ENCODE measurements at places on chromosomes 7 and 10. TPM values are rescaled to one million over a fixed set of nuclear protein-coding genes. Genes with fewer than 3 reads are reported as not detected.
A peak's percentile ranks its signal among the peaks of the same experiment; 100 is the strongest.

C10orf105 gene
- total RNA-seq, result 0.33 TPM

PNLIPRP3 gene
- total RNA-seq, result not detected

DNA sequence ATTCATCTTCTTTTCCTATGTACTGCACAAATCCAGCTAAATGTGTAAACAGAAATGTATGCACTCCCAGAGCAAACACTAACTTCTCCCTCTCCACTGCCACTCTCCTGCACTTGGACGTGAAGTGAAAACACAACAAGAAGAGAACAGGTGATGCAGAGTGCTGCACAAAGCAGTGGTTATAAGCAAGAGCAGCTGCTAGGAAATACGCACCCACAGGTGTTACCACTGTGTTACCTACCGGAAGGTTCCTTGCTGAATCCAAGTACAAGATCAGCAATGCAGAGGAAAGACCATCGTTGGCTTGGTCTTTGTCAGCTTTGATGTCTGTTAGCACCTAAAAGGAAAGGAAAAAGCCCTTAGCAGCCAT, 54.6 kb upstream of the NCAPG2 start:
- no peak for DNase-seq

- peak; percentile 68 for DNase-seq
Measured at GRCh38 chr7:149147752-149148653, 750 bp downstream of the ZNF398 start.

- DNase-seq, result peak; percentile 21
Measured at GRCh38 chr10:13453896-13454295, 74.9 kb downstream of the BEND7 start.

DNA sequence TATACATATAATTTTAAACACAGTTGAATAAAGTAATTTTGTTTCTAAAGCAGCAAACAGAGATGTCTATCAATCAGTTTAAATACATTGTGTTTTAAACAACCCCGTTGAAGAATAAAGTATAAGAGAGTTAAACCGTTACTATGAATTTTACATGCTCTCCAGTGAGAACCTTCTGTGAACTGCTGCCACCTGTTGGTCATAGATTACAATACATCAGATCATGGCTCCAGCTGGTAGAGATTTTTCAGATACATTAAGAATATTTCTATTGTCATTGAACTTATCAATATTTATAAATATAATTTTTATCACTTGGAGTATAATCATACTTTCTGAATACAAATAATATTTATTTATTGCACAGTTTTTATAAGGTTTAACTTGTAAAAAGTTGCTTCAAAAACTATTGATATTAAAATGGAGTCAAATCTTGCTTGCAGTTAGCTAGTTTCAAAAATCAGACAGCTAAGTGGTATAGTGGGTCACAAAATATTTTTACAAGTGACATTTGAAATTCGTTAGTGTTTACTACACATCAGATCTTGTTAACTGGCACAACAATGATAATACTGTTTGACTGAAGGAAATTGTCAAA, 561.2 kb upstream of the PHF14 start:
- no peak for DNase-seq

GRCh38 chr10:21831986-21832820, 171.3 kb downstream of the DNAJC1 start:
- no peak for DNase-seq

- no peak for DNase-seq
Measured at GRCh38 chr7:155371884-155372781, 74.5 kb downstream of the INSIG1 start.

DNA sequence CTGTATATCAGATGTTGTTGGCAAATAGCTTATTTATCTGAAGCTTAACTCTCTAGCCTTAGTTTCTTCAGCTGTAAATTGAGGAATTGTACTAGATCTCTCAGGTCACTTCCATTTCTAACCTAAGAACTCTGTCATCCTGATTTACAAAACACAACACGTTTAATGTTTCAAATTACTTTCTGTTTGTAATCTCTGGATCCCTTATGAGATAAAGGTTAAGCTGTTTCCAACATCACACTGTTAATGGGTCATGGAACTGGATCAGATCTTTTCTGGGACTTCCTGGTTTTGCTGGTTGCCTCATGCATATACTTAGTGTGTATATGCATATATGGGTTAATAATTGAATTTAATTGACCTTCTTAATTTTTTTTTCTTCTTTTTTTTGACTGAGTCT, 9.9 kb downstream of the SAMD8 start:
- no peak for DNase-seq

DNA sequence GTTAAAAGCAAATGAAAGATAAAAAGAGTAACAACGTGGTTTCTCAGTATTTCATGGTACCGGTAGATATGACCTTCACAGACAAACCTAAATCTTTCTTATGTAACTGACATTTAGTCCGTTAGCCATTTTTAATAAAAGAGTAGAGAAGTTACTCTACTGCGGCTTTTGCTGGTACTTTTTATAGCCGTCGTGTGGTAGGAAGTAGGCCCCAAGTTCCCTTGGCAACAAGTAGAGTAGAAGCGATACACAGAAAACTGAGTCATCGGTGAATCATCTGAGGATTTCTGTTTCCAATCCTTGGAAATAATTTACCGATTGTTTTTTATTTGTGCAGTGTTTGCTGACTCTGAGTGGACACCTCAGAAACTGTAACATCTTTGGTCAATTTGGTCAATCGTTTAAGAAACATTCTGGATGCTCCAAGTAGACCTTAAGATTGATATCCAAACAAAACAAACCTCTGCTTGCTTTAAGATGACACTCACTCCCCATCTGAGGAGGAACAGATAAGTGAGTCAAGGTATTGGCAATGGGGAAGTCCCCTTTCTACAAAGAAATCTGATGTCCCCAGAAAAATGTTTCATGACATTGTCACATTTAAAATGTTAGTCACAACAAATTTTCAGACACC, 63.9 kb upstream of the AHR start:
- DNase-seq, result peak; percentile 76

- no peak for DNase-seq
Measured at GRCh38 chr7:32500922-32501341, 5.6 kb downstream of the AVL9 start.

- DNase-seq, result no peak
Measured at GRCh38 chr10:64365663-64366062, 844.5 kb downstream of the REEP3 start.

GRCh38 chr7:16479591-16479990, 14.1 kb upstream of the SOSTDC1 start:
- DNase-seq, result no peak

GRCh38 chr7:122577449-122578003, 121.4 kb downstream of the RNF133 start:
- no peak for DNase-seq

DNA sequence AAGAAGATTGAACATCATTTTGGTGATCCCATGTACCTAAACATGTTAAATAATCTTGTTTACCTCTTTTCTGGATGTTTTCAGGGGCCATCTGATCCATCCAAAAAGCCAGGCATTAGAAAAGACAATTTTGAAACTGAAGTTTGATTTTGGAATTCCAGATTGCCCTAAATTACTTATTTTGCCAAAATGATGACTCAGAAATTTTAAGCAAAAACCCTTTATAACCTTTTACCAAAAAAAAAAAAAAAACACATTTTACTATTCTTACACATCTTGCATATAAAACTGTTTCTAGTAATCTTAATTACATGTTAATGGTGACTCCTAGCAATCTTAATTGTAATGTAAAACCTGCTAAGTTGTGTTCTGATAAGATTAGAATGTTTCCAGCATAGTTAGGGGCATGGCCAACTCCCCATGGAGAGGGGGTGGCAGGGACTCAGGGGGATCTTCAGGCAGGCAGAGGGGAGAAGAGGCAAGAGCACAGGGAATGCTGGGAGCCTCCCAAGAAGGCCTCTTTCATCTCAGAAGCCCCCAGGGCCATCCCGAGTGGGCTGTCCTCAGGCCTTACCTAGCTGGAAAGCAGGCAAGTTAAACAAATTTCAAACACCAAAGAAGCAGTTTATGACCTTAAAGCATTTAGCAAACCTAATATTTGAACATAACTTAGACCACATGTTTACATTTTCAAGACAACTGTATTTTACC, 25.8 kb upstream of the AKR1C3 start:
- DNase-seq, result no peak

- no peak for DNase-seq
Measured at GRCh38 chr10:61822781-61823230, 78.7 kb upstream of the ARID5B start.

GRCh38 chr7:79855172-79855571, 279.5 kb upstream of the GNAI1 start:
- DNase-seq, result no peak

- DNase-seq, result no peak
Measured at GRCh38 chr7:113652501-113652900, 266.3 kb downstream of the PPP1R3A start.

GRCh38 chr10:98509745-98510144, 63.0 kb upstream of the HPS1 start:
- DNase-seq, result no peak

DNA sequence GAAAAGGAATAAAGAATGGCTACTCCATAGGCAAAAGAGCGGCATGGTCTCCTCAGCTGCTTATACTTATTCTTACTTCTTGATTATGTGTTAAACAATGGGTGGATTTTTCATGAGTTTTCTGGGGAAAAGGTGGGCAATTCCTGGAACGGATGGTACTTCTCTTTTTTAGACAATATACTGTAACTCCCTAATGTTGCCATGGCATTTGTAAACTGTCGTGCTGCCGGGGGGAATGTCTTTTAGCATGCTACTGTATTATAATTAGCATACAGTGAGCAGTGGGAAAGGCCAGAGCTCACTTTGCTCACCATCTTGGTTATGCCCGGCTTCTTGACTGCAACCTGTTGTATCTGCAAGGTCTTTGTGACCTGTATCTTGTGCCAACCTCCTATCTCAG, 372.1 kb upstream of the AKR1E2 start:
- no peak for DNase-seq

All from activated CD4-positive, alpha-beta memory T cell treated with anti-CD3 and anti-CD28 coated beads, Interleukin-2, amount 10 ng/mL, durations not matched to agents 7 days and 5 days (primary cell).